ENCODE measurements at places on chromosomes 7 and 10. TPM values are rescaled to one million over a fixed set of nuclear protein-coding genes. Genes with fewer than 3 reads are reported as not detected.

GIMAP2 gene
- 6.9 TPM for total RNA-seq

OPALIN gene
- total RNA-seq: not detected

STEAP1 gene
- 1.5 TPM for total RNA-seq

HKDC1 gene
- total RNA-seq: not detected

PRRT4 gene
- total RNA-seq: 1.6 TPM

SSC4D gene
- 0.55 TPM for total RNA-seq

CALML5 gene
- total RNA-seq: not detected

FAM20C gene
- 23.8 TPM for total RNA-seq

CFAP43 gene
- not detected for total RNA-seq

RET gene
- total RNA-seq: 8.4 TPM

GHRHR gene
- total RNA-seq: not detected

PGAM2 gene
- total RNA-seq: 967 TPM

UNCX gene
- not detected for total RNA-seq

XRCC2 gene
- total RNA-seq: 0.67 TPM

IL6 gene
- 1.2 TPM for total RNA-seq

IDI2 gene
- total RNA-seq: not detected

SKIDA1 gene
- 3.6 TPM for total RNA-seq

NEURL1 gene
- not detected for total RNA-seq

OR9A2 gene
- not detected for total RNA-seq

TMEM254 gene
- 6.9 TPM for total RNA-seq

MET gene
- 20.0 TPM for total RNA-seq

ATOH7 gene
- total RNA-seq: not detected

CPA4 gene
- total RNA-seq: 0.77 TPM
